ENCODE measurements at places on chromosomes 5 and 9.

GRCh38 chr9:12759761-12760160, 15.1 kb upstream of the LURAP1L start:
- DNase-seq, result no peak

DNA sequence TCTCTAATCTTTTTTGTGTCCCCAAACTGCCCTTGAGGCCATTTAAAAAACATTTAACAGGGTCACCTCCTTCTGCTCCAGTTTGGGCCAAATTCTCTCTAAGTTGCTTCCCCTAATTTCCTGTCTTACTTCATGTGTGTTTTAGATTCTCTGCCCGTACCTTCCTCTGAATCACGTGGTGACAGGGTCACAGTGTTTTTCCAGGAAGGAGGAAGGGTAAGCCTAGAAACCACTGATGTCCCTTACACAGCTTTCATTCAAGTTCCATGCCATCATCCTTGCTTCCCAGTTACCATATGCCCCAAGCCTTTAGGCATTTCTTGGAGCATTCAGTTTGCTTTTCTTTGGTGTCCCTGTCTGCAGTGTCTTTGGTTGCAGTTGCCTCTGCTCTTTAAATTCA, 42.4 kb upstream of the MACIR start:
- no peak for DNase-seq

DNA sequence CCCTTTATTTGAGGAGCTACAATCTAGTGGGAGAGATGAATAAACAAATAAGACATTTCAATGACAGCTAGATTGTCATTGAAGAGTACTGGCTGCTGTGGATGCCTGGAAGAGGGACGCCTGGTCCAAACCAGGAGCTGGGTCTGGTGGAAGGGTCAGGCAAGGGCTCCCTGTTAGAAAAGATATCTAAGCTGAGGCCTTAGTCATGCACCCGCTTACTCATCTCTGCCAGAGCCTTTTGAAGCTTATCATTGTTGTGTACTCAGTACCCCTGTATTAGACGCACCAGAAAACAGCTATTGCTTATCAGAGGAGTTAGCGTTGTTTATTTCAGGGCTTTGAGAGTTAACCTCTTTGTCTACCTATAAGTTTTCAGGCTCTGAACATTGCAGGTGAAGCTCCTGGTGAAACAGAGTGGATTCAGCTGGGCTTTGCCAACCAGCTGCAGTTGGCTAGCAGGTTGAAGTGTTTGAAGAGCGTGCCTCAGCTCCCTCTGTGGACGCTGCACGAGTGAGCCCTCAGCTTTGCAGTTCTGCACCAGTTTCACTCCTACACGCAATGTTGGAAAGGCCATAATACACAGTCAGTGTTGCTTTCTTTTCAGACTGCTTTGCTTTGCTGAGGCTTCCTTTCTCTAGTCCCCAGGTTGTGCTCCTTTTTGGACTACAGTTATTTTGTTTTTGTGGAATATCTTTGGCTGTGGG, 5.6 kb upstream of the GPR151 start:
- DNase-seq, result no peak

DNA sequence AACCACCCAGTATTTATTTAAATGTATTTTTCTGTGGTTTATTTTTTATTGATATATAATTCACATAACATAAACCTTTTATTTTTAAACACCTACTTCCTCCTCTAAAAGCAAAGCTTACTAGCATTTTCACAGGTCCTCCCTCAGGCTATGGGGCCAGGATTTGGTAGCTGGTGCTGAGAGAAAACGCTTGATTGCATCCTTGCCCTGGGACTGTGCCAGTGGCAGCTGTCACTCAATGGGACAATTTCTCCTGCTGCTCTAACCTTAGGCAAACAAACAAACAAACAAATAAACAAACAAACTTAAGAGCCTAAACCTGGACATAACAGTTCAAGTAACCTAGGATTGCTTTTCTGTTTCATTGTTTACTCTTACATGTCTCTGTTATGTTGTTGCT, 102.7 kb downstream of the FOCAD start:
- no peak for DNase-seq

DNA sequence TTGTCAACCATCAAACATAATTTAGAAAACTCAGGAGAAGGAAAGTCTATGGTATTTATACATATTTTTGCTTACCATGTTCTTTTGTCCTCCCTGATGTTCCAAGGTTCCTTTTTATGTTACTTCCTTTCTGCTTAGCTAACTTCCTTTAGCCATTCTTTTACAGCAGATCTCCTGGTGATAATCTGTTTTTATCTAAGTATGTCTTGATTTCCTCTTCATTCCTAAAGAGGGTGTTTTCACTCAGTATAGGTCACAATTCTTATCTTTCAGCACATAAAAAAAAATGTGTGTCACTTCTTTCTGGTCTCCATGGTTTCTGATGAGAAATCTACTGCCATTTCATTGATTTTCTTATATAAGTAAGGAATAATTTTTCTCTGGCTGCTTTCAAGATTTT, 384.4 kb upstream of the PDE4D start:
- no peak for DNase-seq

DNA sequence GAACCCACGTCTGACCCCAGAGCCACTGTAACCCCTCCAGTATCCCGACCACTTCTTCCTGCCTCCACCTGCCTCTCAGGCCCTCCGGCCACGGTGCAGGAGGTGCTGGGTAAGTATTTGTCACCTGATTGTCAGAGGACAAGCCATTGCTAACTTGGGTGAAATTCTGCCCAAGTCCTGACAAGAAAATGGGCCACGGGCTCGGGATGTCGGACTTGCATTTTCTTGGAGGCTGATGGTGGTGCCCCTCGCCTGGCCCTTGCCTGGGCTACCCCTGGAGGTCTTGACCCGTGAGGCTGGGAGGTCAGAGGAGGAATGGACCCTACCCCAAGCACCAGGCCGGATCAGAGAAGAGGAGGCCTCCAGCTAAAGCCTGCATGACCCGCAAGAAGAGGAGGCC, 149.7 kb upstream of the COL5A1 start:
- DNase-seq, result no peak

GRCh38 chr5:139392324-139392677, 2.6 kb upstream of the MZB1 start:
- DNase-seq, result no peak

DNA sequence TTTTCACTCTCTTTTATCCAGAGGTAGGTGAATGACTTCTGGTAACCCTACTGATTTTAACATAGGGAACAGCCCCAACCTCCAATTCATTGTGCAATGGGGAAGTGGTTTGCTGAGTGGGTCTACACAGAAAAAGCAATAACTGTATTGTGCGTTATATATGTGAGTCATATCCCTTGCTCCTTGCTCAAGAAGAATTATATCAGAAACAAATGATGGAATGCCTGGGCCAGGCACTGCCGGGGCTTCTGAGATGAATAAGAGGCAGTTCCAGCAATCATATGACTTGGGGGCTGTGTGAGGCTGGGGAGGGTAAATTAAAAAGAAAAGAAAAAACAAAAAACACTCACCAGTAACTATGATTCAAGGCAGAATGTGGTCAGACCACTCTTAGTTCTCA, 79.2 kb upstream of the ABCA1 start:
- peak; percentile 24 for DNase-seq

GRCh38 chr5:154196955-154197652, 6.6 kb downstream of the GALNT10 start:
- DNase-seq, result no peak

DNA sequence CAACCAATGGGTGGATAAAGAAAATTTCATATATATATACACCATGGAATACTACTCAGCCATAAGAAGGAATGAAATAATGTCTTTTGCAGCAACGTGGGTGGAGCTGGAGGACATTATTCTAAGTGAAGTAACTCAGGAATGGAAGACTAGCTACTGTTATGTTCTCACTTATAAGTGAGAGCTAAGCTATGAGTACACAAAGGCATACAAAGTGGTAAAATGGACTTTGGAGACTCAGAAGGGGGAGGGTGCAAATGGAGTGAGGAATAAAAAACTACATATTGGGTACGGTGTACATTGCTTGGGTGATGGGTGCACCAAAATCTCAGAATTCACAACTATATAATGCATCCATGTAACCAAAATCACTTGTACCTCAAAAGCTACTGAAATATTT, 67.2 kb upstream of the RUSC2 start:
- DNase-seq, result no peak

DNA sequence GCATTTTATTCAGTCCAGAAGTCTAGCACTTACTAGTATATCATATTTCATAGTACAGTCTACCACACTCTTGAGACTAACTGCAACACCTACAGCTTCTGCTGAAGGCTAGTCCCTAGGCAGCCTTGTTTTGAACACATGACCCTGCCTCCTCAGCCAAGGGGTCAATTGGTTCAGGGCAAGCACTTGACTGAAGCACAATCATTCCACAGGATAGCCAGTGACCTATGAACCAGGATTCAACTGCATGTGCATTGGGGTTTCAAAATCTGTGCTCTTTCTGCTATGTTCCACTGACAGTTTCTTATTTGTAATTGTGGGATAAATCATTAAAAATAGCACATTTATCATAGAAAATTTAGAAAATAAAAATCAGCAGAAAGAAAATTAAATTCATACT, 186.8 kb downstream of the TMEM161B start:
- no peak for DNase-seq

DNA sequence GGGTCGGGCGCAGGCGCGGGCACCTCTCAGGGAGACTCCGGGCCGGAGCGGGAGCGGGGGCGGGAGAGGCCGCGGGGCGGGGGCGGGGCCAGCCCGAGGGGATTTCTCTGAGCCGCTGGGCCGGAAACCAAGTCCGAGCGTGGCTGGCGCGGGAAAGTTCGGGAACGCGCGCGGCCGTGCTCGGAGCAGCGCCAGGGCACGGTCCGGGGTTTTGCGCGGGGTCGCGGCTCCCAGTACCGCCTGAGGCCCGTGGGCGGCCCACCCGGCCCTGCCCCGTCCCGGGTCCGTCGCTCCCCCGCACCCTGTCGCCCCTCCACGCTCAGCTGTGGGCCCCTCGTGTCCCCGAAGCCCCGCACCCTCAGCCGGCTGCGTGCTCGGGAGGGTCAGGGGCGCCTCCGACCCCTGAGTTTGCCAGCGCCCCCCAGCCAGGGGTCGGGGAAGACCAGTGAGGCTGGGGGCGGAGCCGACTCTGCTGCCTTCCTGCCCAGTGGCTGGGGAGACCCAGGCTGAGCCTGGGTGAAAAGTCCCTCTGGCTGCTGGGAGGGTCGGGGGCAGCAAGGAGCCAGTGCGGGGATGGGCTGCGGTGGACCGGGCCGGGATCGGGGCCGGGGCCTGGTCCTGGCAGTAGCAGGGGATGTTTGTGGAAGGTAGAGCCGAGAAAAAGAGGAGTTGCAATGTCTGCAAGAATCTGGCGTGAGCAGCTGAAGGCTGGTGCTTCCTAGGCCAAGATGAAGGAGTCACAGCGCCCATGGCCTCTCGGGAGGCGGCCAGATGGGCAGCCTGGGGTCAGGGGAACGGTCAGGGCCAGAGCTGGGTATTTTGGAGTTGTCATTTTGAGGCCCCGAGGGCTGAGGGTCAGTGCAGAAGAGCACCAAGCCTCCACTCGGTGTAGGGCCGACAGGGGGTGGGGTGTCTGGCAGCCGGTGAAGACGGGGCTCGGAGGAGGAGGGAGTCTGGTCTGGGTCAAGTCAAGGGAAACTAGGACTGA, 588 bp downstream of the TRAF2 start:
- no peak for DNase-seq

All from Panc1 (cell line).